Tongue (tissue), 3 donors: ENCODE measurements at places on chromosomes 1 and 21.
A peak's percentile ranks its signal among the peaks of the same experiment; 100 is the strongest.

- no peak for DNase-seq
Measured at GRCh38 chr1:113216664-113217063, 143.7 kb downstream of the LRIG2 start.

GRCh38 chr1:197807216-197807615, 31.9 kb upstream of the DENND1B start:
- no peak for DNase-seq

DNA sequence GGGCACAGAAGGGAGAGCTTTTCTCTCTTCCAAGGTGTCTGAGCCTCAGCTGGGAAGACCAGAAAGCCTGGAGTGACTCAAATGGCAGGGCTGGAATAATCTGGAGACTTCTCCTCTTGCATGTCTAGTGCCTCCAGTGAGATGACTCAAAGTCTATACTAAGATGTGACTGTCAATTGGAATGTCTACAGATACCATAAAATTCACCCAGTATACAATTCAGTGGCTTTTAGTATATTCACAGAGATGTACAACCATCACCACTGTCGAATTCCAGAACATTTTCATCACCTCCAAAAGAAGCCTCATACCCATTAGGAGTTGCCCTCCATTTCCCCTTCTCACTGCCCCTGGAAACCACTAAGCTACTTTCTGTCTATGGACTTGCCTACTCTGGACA, 47.9 kb upstream of the CNN3 start:
- DNase-seq = no peak

GRCh38 chr1:24621121-24621520, 22.0 kb upstream of the SRRM1 start:
- DNase-seq = no peak

GRCh38 chr21:17045214-17045853, 467.5 kb upstream of the CXADR start:
- DNase-seq = peak; percentile 40

GRCh38 chr1:56494306-56494705, 85.1 kb downstream of the PLPP3 start:
- no peak for DNase-seq

GRCh38 chr1:190168893-190169280, 308.8 kb downstream of the BRINP3 start:
- DNase-seq = no peak

- DNase-seq = no peak
Measured at GRCh38 chr1:8669606-8670335, 147.7 kb downstream of the RERE start.

GRCh38 chr1:104953555-104953954, 1203.9 kb downstream of the AMY1C start:
- DNase-seq = no peak

DNA sequence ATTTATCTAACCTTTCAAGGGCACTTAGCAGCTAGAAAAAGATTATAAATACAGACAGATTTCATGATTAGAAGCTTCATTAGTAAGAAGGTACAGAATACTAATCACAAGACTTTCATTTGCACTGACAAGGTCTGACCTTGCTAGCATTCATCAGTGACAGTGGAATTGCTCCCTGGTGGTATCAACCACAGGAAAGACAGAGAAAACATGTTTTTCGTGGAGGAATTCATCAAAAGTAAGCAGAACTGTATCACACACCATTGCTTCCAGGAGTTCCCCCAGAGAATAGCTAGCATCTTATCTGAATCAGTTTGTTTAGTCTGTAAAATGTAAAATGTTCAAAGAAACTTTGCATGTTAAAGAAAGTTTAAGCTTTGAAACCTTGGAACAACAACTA, 20.6 kb upstream of the CRB1 start:
- no peak for DNase-seq

- DNase-seq = no peak
Measured at GRCh38 chr1:21871943-21872342, 59.9 kb downstream of the LDLRAD2 start.

DNA sequence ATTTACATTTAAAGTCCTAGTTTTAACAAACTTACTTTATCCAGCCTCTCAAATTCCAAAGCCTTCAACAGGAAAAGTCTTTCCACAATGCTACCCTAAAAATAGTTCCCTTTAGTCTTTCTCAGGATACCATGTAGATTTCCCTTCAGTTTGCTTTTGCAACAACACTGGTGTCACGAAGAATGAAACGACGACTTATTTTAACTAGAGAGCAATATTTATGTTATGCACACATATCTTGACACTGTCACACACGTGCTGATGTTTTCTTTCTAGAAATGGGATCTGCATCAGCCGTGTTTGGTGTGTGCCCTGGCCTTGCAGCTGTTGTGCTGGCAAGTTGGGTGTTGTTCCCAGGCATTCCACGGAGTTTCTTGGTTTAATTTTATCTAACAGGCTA, 75.5 kb downstream of the SIPA1L2 start:
- peak; percentile 75 for DNase-seq

DNA sequence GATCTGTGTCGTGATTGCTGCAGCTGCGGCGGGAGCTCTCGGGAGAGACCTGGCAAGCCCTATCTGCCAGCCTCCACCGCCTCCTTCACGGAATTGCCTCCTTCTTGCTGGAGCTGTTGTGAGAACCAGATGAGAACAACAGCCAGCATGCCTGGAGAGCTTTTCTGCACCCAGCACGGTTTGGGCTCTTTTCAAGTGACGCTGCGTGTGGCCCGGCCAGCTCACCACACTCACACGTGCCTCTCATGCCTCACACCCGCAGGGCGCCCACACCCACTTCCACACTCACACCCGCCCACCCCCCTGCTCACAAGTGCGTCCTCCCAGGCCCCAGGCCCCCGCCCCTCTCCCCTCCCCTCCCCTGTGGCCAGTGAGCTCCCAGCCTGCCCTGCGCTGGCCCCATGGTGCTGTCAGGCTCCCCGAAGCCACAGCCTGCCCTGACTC, 135.7 kb upstream of the RUNX3 start:
- DNase-seq = no peak

- DNase-seq = no peak
Measured at GRCh38 chr1:64080941-64081562, 122.4 kb upstream of the UBE2U start.

DNA sequence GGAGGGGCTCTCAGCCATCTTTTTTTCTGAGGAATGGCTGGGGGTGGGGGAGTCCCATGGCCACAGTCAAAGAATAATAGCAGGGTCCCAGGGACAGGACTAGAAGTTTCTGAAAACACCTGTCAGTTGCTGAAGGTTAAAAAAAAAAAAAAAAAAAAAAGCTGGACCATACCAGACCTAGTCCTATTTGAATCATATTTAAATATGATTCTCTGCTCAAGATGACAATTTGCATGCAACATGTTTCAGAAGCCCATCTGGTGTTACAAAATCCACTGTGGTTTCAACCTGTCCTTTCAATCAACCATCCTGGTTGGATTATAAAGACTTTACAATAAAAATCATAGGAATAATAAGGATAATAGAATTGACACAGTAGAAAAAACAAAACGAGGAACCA, 153.7 kb downstream of the TENT5C start:
- no peak for DNase-seq
